ENCODE measurements at places on chromosomes 1 and 21.

GRCh38 chr1:32014199-32014947, 705 bp downstream of the KHDRBS1 start:
- peak; percentile 41 for DNase-seq

DNA sequence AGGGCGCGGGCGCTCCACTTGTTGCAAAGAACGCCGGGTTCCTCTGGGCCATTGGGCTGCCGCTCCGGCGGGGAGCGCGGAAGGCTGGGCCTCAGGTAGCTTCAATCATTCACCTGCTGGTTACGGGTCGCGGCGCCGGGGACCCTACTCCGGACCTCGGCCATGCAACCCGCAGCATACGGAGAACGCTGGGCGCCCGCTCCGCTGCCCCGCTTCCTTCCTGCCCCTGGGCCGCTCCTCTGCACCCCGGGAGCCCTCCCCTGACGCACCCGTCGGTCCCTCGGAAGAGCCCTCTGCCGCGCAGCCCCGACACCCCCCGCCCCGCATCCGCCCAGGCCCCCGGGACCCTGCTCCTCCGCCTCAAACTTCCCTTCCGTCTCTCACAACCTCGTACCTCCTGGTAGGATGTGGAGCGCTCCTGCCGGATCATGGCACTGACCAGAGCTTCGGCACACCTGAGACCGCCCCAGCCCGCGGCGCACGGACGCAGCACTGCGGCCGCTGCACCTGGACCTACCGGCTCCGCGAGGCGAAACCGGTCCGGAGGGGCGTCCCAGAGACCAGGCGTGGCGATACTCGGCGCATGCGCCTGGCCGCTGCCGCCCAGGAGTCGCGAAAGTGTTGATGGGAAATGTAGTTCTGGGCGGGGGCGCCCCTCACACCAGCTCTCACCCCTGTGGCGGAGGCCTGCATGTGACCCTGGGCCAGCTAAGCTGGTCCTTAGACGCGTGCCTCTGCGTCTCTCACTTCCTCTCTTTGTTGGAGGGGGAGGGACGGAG, at the start of gene PACC1:
PACC1 (minus strand) TSS at position 559 of the 779 bp plus-strand sequence; CDS start at position 430, 129 bp downstream.
- peak; percentile 88 for DNase-seq

- DNase-seq: peak; percentile 53
Measured at GRCh38 chr1:149962039-149962647, 25.5 kb upstream of the MTMR11 start.

DNA sequence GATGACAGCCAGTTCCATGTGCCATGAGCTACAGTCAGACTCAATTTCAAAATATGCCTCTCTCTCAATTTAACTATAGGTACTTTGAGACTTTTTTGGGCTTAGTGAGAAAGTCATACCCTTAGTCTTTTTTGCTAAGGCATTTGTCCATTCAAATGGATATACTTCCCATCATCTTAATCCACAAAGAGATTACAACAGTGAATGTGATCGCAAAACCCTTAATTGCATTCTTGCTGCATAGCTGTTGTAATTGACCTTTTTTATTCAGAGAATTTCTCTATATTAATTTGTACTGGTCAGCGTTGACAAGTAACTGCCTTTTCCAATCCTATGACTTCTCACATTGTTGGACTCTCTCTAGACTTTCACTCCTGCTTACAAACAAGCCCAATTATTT, 38.6 kb upstream of the RGS18 start:
- no peak for DNase-seq

DNA sequence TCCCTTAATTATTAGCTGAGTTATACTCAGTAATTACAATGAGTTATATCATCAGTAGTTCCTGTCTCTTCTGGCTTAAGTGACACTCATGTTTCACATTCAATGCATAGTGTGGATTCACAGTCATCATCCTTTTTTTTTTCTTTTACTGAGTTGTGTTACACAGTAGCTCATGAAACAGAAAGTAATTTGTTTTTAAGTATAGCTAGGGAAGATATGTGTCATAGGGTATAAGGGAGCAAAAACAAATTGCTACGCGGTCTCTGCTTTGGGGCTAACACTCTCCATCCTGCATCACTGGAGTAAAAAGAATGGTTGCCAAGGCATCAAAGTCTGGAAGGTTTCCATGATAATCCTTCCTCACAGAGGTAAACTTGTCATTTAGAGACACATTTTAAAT, 971.7 kb upstream of the NCAM2 start:
- DNase-seq: no peak

- no peak for DNase-seq
Measured at GRCh38 chr1:154720328-154721297, 112.6 kb upstream of the ADAR start.

- DNase-seq: no peak
Measured at GRCh38 chr21:35050348-35051286, 1.5 kb upstream of the RUNX1 start.
